ENCODE measurements at places on chromosomes 11 and 22. TPM values are rescaled to one million over a fixed set of nuclear protein-coding genes. Genes with fewer than 3 reads are reported as not detected.

Gene TCN2
- 33.4 TPM for total RNA-seq

Gene OR51B4
- total RNA-seq = not detected

GRCh38 chr22:50184902-50185374 is 775 bp upstream of the TRABD start:
- DNase-seq = peak; percentile 37

DNA sequence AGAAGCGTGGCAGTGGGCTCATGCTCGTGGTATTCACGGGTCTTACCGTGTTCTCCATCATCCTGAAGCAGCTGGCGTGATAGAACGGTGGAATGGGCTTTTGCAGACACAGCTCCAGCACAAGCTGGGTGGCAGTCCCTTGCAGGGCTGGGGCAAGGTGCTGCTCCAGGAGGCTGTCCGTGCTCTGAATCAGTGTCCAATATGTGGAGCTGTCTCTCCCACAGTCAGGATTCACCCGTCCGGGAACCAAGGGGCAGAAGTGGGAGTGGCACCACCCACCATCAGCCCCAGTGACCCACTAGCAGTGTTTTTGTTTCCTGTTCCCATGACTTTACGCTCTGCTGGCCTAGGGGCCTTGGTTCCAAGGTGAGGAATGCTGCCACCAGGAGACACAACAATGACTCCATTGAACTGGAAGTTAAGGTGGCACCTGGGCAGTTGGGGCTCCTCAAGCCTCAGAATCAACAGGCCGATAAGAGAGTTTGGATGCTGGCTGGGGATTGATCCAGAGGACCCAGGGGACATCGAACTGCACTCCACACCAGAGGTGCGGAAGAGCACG is 16.9 kb upstream of the CD81 start:
- no peak for DNase-seq

DNA sequence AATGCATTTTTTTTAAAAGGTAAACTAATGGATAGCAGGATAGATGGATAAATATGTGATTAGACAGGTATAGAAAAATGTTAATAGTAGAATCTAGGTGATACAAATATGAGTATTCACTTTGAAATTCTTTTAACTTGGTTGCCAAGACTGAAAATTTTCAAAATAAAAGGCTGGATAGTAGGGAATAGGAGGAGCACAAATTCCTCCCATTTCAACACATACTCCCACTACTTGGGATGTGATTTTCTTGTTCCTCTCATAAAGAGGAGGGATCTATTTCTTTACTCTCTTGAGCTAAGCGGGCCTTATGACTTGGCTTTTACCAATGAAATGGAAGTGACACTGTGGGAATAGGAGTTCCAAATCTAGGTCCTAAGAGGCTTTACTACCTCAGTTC is 35.9 kb downstream of the PIK3C2A start:
- no peak for DNase-seq

DNA sequence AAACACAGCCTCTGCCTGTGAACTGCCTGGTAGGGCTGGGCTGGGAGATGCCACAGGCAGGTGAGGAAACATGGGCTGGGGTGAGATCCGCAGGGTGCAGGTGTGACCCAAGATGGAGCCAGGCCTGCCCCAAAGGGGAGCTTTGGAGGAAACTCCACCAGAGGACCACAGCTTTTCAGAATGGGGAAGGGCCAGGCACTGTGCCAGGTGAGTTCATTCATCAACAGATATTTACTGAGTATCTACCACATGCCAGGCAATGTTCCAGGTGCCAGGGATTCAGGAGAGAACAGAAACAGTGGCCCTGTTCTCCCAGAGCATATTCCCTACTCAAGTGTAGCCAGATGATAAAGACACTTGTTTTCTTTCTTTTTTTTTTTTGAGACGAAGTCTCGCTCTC is 11.2 kb downstream of the RTN4RL2 start:
- DNase-seq = no peak

DNA sequence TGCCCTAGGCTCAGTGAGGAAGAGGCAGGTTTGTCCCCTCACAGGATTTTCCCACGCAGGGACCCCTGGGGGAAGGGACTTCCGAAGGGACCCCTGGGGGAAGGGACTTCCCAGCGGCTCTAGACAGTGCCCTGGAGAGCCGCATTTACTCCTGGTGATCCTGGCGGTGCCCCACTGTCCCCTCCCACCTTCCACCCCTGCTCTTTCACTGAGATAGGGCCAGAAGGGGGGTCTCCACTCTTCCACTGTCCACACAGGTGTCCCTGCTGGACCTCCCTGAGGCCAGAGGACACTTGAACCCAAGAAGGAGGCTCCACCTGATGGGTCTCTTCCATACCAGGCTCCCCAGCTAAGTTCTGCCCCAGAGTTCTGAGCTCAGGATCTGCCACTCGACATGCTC is 1333.9 kb downstream of the BRD1 start:
- no peak for DNase-seq

GRCh38 chr22:50012211-50013181 is at the start of gene IL17REL:
Gene IL17REL, minus strand, starts transcription at chr22:50012765. Its CDS starts 119 bp downstream, at chr22:50012646.
- DNase-seq = no peak
